ENCODE measurements at places on chromosomes 11 and 22.

GRCh38 chr11:43802509-43802908 lies 78.1 kb upstream of the ALKBH3 start:
- no peak for DNase-seq

- DNase-seq: no peak
These were observed 40.9 kb downstream of the EXT2 start for GRCh38 chr11:44136176-44136945.

GRCh38 chr11:2580571-2581001 lies 119.2 kb downstream of the KCNQ1OT1 start:
- DNase-seq: no peak

GRCh38 chr11:10575346-10576034 lies 7.0 kb upstream of the LYVE1 start:
- DNase-seq: no peak

GRCh38 chr11:100229086-100229485 lies 458.0 kb upstream of the ARHGAP42 start:
- DNase-seq: no peak

- DNase-seq: no peak
These were observed 14.7 kb downstream of the OTUB1 start for GRCh38 chr11:64000740-64001483.

GRCh38 chr11:2168286-2169004 lies 3.2 kb downstream of the TH start:
- DNase-seq: no peak

DNA sequence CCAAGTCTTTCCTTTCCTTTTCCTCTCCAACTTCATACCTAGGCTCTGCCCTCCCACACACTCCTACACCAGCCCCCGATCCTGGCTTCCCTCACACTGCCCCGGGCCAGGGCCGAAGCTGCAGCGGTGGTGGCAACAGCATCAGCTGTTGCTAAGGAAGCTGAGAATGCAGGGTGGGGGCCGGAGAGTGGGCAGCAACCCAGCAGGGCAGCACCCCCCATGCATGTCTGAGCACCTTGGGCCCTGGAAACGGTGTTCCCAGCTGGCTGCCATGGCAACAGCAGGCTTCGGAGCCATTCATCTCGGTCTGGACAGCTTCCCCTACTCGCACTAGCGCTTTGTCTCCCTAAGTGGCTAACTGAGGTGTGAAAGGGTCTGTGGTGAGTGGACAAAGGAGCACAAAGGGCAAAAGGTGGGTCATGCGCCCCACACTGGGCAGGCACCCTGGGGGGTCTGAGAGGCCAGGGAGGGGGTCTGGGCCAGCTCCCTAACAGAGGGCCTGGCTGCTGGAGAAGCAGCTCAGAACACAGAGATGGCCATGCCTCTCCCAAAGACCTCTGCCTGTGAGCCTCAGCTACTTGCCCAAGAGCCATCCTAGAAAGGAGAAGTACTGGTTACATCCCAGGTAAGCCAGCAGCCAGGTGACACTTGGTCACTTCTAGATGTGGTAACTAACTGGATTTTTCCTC lies 42.1 kb upstream of the JAM3 start:
- DNase-seq: no peak

DNA sequence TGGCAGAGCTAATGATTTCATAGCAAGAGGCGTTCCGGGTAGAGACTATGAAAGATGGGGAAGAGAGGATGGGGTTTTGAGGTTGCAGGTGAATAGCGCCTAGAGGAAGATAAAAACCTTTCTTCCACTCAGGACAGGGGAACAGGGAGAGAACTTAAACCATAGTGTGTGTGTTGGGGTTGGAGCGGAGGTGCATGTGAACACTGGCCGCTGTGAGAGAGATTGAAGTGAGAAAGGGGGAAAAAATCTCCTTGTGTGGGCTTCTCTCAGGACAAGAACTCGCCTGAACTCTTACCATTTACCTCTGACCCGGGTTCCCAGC lies 3.4 kb downstream of the BSX start:
- DNase-seq: no peak

- DNase-seq: no peak
These were observed 18.8 kb upstream of the ST3GAL4 start for GRCh38 chr11:126336671-126337101.

- DNase-seq: no peak
These were observed 244.3 kb downstream of the FAM76B start for GRCh38 chr11:95545116-95545875.

DNA sequence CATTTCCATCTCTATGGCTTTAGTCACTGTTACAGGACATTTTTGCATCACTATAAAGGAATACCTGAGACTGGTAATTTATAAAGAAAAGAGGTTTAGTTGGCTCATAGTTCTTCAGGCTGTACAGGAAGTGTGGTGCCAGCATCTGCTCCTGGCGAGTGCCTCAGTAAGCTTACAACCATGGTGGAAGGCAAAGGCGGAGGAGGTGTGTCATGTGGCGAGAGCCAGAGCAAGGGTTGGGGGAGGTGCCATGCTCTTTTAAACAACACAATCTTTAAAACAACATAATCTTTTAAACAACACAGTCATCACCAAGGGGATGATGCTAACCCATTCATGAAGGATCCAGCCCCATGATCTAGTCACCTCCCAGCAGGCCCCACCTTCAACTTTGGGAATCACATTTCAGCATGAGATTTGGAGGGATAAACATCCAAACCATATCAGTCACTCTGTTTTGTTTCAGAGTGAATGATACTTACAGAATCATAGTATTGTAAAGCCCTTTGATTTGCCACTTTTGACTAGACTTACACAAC lies 103.3 kb downstream of the PDE3B start:
- DNase-seq: no peak

- DNase-seq: no peak
These were observed 27.0 kb upstream of the SLC5A1 start for GRCh38 chr22:32016081-32016480.

GRCh38 chr11:32312865-32313403 lies 122.4 kb downstream of the WT1 start:
- peak; percentile 23 for DNase-seq

GRCh38 chr11:33899400-33900037 lies 7.6 kb upstream of the LMO2 start:
- DNase-seq: no peak

DNA sequence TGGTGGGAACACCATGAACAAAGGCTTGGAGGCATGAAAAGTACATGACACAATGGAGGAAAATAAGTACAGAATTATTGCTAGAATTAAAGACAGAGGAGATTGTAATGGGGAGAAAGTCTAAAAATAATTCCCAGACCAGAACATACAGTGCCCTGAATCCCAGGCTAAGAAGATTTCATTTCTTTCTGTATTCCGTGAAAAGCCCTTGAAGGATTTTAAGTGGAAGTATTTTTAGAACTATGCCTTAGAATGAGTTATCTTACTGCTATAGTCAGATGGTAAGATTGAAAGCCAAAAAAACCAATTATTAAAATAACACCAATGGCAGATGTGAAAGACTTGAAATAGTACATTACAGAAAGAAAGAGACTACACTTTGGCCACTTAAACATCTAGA lies 36.1 kb upstream of the SLC5A12 start:
- DNase-seq: no peak

- no peak for DNase-seq
These were observed 100.3 kb downstream of the INSC start for GRCh38 chr11:15215005-15215404.

DNA sequence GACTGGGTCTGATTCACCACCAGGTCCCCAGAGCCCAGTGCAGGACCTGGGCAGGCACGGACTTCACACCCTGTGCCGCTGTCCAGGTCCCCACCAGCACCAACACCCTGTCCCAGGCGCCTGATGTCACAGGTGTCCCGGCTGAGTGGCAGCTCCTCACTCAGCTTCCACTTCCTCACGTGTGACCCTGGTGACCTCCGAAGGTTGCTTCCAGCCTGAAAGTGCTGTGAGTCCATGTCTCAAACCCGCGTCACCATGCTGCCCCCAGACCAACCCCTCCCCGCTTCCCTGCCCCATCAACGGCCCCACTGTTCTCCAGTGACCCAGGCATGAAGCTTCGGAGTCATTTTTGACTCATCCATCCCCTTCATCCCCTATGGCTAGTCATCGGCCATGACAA lies 25.7 kb upstream of the PICK1 start:
- no peak for DNase-seq

DNA sequence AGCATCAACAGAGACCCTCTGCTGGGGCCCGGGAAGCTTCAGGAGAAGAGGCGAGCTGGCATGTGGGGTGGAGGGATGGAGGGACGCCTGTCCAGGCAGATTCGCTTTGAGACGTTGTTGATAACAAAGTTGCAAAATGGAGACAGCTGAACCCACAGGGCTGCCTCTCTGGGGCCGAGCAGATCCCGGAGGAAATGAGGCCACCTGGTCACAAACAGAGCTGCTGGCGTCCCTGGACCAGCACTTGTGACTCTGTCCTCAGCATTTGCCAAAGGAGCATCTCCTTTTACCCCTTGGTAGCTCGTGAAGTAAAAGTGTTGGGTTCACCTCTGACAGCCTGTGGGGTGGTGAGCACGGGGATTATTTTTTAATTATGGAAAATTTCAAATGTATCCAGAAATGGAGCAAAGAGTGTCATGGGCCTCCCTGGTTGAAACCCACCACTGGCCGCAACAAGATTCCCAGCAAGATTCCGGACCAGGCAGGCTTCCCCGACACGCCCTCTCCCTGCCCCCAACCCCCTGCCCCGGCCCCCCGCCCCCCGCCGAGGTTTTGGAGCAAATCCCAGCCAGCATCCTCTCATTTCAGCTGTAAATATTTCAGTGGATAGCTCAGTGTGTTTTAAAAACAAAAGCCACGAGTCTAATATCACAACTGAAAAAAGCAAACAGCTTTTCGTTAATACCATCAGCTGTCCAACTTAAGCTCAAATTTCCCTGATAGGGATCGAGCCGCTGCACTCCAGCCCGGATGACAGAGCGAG lies 20.3 kb downstream of the GRAMD4 start:
- DNase-seq: no peak

DNA sequence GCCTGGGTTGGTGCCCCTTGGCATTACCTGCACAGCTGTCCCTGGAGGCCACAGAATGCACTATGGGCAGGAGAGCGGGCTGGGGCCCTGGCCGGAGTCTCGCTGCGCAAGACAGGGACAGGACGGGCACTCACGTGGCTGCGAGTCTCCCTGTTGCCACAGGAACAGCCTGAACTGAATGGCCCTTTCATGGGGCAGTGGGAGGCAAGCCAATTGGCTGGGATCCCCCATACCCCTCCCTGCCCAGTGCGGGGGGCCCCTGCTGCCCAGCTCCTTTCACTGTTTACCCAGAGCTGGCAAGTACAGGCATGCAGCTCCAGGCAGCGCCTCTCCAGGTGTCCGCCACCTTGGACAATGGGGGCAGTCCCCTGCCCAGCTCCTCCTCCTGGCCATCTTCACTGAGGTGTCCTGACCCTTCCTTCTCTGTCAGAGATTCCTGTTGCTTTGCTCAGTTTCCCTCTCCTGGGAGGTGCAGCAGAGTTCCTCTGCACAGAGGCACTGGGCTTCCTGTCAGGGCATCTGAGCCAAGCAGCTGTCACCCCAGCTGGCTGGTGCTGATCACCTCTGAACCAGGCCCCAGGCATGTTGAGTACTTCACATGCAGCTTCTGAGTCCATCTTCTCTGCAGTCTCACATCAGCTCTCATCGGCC lies 5.2 kb downstream of the USP2 start:
- DNase-seq: no peak

GRCh38 chr11:64447831-64448598 lies 89.1 kb downstream of the RPS6KA4 start:
- no peak for DNase-seq

GRCh38 chr11:69691463-69691862 lies 12.4 kb downstream of the FGF19 start:
- DNase-seq: no peak

- no peak for DNase-seq
These were observed 9.1 kb downstream of the MICAL2 start for GRCh38 chr11:12119502-12119901.

DNA sequence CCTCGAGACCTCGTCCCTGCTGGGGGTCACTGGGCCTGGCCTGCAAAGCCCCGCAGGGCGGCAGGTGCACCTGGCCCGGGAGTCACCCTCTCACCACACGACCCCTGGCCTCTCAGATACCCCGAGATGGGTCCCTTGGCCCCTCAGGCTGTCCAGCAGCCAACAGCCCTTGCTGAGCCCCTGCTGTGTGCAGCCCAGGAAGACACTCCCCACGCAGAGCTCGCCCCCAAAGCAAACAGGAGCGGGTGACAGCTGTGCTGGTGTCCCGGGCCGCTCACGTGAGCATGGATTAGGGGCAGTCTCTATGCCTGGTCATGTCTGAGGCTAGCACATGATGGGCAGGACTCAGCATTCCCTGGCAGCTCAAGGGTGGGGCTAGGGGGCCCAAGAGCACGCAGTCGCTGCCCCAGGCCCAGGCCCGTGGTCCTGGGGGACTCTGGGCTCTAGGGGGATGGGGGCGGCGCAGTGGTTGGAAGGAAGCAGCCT lies 31.3 kb downstream of the WNT7B start:
- DNase-seq: no peak

- no peak for DNase-seq
These were observed 39.3 kb downstream of the KCNJ4 start for GRCh38 chr22:38415561-38416321.

- DNase-seq: no peak
These were observed 3.3 kb downstream of the CAPN5 start for GRCh38 chr11:77069969-77070582.

- DNase-seq: no peak
These were observed 14.0 kb upstream of the NRIP3 start for GRCh38 chr11:9017773-9018172.

DNA sequence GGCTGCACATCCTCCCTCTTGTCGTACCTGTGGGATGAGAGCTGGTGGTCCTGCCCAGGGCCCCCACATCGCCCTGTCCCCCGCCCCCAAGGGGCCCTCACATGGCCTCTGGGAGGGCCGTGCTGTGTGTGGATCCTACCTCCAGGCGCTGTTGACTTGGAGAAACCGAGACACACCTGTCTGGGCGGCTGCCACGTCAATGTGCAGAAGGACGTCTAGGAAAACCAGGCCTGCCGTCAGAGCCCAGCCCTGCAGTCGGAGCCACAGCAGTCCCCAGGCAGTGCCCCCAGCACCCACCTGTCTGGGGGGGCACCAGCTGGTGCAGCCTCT lies 14.2 kb downstream of the ALG12 start:
- no peak for DNase-seq

DNA sequence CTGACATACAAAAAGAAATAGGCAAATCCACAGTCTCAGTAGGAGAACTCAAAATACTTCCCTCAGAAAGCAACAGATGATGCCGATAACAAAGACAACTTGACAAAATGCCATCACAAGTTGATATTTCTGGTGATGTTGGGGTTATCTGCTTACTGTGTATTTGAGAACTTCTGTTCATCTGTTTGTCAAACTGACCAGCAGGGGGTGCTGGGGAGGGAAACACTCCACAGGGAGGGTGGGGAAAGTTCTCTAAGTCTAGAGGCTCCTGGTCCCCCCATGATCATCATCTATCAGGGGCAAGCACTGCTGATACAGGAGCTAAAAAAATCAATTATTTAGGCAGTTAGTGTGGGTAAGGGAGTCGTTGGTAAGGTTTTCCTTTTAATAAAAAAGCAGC lies 19.2 kb downstream of the GLYATL1 start:
- DNase-seq: peak; percentile 55

- peak; percentile 30 for DNase-seq
These were observed 85.5 kb downstream of the ENTHD1 start for GRCh38 chr22:39808081-39808480.

Measured in stimulated activated CD4-positive, alpha-beta T cell treated with anti-CD3 and anti-CD28 coated beads, Interleukin-2, amount 100 ng/mL, for 24 hours (primary cell).